Activated naive CD4-positive, alpha-beta T cell (primary cell): ENCODE measurements at places on chromosomes 1 and 21.

DNA sequence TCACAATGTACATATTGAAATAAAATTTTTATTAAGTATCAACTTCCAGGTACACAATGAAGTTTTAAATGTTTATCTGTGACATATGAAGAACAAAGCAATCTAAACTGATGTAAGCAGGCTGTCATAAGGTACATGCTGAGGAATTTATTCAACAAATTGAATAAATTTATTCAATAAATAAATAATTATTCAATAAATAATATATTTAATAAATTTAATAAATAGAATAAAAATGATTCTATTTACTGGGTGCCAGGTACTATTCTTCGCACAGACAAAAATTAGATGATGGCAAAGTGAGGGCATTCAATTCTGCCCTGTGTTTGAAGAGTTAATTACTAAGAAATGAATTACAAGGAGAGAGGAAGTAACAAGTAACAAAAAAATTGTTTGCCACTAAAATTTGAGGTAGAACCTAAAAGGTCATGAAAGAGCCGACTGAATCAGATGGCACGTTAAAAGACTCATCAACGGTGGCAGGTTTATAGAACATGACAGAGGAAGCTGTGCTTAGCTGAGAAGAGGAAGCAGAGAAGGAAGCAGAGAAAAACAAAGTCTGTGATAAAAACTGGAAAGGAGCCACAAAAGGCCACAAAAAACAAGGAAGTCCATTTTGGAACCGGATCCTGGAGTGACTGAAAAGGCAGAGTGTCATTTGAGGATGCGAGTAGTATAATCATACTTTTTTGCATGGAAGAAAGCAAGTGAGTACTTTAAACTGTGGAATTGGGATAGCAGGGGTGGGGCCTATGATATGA lies 2.2 kb upstream of the USP24 start:
- no peak for DNase-seq

GRCh38 chr1:17020502-17020901 lies 8.8 kb upstream of the ATP13A2 start:
- DNase-seq = no peak

GRCh38 chr21:28636752-28637691 lies 355.7 kb downstream of the LTN1 start:
- no peak for DNase-seq

- DNase-seq = no peak
Measured at GRCh38 chr1:29859126-29859525, 622.8 kb downstream of the PTPRU start.

- no peak for DNase-seq
Measured at GRCh38 chr1:167621780-167622313, 8.2 kb upstream of the RCSD1 start.

DNA sequence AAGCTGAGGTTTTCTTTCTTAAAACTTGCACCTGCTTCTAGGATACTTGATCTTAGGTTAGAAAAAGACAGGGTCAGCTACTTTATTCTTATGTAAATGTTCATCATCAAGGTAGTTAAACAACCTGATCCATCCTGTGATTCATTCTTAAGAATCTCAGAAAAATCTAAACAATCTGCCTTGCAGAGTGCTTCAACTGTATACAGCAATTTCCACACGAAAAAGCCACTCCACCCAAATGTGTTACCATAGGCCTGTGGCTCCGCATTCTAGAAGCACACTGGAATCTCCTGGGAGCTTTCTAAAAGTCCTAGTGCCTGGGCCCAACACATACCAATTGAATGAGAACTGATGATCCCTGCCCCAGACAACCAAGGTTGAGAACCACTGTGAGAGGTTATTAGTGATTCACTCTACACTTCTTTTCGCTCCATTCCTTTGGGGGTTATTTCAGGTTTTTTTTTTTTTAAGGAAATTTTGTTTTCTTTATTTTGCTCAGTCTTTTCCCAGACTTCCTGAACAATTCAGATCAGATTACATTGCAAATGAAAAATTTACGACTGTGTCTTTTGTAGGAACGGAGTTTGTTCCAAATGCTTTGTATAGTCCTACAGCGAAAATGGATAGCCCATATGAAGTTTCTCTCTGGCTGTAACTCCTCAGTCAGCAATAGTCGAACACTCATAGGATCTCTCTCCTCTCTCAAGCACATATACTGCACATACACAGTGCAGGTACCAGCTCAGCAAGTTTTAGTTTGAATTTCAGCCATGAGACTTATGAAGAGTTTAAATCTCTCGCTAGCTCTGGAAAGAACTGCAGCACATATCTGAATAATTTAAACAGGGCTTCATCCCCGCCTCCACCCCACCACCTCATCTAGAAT lies 16.1 kb downstream of the SMYD2 start:
- DNase-seq = no peak

DNA sequence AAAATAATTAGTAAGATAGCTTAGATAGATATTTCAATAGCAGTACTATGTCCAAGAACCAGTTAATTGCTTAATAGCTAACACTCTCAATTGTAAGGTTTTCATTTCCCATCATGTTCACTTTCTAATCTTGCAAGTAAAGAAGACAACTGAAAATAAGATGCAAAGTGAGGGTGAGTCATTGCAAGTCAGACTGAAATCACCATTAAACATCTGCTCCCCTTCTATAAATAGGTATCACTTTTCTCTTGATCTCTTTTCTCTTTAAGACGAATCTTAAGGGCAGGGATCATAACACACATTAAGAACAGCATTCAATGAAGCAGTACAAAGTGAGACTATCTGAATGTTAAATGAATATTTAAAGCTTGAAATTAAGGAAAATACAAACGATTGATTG lies 40.4 kb downstream of the UBR4 start:
- DNase-seq = no peak

GRCh38 chr1:96747565-96747964 lies 26.0 kb downstream of the PTBP2 start:
- DNase-seq = no peak

GRCh38 chr1:18198260-18198659 lies 90.7 kb downstream of the IGSF21 start:
- DNase-seq = no peak

GRCh38 chr1:27513958-27514357 lies 24.0 kb upstream of the WASF2 start:
- no peak for DNase-seq

DNA sequence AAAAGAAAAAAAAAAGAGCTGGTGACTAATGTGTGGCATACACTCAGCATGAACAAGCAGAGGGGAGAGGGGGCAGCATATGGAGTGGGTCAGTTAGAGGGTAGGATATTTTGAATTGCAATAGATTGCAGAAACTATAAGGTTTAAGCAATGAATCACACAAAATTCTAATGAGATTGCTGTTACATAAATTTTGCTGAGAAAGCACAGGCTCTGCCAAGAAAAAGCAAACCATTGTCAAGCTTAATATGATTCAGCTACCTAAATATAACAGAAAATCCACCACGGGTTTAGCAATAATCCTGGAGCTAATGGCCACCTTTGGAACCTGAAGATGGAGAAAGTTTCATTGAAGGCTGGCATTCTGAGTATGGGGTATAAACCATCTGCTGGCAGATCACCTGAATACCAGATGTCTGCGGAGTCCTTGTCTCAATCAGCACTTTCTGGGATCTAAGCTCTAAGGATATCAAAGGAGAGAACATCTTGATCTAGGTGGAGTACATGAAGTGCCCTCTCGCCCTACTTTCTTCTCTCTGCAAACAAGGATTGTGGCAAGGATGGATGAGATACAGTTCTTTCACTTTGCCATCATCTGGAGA lies 30.3 kb upstream of the ANGPTL7 start:
- DNase-seq = no peak

DNA sequence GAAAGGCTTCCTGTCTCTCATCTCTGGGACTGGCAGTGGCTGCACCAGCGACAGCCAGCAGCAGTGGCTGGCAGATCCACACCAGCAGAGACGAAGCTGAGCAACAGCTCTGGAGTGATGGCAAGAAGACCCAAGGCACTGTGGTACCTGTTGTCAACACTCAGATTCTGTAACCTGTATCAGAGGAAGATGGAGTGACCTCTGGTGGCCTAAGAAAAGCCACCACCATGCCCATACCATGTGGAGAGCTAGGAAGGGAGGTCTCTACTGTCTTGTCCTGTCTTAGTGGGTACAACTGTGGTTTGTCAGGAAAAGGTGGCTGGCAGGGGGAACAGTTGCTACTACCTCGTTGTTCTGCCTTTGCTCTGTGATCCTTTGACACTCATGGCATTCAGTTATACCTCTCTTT lies 22.5 kb upstream of the RHBDL2 start:
- no peak for DNase-seq

DNA sequence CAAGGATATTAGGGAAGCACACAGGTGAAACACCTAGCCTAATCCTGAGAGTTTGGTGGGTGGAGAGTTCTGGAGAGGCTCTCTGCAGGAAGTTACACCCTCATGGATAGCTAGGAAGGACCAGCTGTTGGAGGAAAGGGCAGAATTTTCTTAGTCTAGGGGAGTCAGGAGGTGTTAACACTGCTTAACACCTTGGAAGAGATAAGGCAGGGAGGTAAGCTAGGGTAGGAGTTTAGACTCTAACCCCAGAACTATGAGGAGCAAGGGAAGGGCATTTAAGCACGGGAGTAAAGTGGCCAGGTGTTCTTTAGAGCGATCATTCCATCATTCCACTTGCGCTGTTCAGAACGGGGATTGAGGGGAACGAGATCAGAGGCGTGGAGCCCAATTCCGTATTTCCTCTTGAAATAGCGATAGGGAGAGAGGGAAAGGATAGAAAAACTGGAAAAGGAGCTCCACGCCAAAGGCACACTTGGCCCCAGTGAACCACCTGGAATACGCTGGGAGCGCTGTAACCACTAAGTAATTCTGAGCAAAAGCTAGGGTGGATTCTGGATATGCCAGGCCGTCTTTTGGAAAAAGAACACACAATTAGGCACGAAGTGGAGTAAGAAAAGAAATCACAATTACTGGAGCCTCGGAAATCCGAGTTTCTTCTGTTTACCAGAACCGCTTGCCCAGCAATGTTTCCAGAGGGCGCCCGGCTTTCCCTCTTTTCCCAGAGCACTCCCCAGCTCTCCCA lies 1.5 kb upstream of the GPR137B start:
- no peak for DNase-seq

- no peak for DNase-seq
Measured at GRCh38 chr1:161502181-161502580, 3.1 kb upstream of the FCGR2A start.

- DNase-seq = no peak
Measured at GRCh38 chr1:31621498-31621820, 4.0 kb downstream of the HCRTR1 start.

- no peak for DNase-seq
Measured at GRCh38 chr1:25927521-25928265, 21.5 kb upstream of the STMN1 start.

DNA sequence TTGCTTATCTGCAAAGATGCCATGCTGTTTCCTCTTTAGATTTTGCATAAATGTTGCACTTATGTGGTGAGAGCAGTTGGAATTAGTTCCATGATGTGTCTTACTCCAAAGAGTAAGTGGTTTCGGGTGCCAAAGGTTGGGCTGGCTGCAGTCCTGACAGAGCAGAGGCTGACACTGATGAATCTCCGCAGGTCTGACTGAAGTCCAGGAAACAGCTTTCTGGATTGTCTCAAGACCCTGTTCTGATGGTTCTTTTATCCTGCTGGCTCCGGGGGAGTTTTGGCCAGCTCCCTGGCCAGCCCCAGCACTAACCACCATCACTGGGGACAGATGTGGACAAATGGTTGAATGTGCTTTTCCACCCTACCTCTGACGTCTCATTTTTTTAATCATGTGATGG lies 207.2 kb upstream of the KIAA0040 start:
- no peak for DNase-seq

DNA sequence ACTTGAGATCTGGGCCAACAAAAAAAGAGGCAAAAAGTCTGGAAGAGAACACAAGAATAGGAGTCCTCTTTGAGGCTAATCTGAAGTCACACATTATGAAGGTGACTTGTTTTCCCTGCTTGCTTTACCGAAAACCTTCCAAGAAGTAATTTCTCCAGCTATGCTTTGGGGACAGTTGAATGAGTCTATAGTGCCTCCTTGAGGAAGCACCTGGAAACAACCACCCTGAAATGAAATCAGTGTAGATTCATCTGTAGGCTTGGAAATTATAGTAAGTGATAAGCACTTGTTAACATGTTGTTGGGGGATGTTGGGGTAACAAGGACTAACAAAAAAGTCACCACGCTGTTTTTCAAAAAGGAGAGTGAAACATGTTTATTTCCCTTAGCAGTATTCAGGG lies 23.4 kb upstream of the RPTN start:
- no peak for DNase-seq

- DNase-seq = no peak
Measured at GRCh38 chr1:64425521-64425920, 44.4 kb upstream of the CACHD1 start.

DNA sequence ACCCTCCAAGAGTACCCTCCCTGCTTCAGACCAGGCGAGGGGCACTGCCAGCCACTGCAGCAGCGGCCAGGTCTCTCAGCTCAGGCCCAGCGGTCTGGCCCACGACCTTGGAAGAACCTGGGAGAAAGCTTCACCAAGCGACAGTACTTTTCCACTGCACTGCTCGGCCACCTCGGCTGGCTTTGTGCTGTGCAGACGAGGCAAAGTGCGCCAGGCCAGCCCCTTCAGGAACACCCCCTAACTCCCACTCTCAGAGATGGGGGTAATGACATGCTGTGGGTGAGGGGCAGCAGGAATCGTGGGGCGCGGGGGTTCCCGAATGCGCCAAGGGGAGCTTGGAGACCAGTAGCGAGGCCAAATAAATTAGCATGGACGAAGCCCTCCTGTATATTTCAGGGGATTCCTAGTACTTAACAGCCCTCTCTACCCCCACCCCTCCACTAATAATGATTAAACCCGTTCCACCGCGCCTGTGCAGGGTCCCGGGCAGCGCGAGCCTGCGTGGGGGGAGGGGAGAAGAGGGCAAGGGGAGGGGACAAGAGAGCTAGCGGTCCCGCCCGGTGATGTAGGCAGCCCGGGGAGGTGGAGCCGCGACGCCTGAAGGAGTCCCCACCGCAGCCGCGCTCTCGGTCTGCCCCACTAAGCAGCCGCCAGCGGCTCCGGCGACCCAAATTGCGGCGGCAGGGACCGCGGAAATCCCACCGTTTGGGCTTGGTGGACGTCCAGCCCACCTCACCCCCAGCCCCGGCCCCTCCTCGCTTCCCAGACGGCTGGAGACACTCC lies at the start of gene FAM43B:
TSS of gene FAM43B (plus strand) at position 629 of the 783 bp plus-strand sequence. CDS start 401 bp downstream, outside the sequence.
- no peak for DNase-seq

- no peak for DNase-seq
Measured at GRCh38 chr21:15301014-15301413, 236.2 kb upstream of the NRIP1 start.

GRCh38 chr1:227729881-227730629 lies 5.0 kb downstream of the JMJD4 start:
- peak; percentile 19 for DNase-seq

DNA sequence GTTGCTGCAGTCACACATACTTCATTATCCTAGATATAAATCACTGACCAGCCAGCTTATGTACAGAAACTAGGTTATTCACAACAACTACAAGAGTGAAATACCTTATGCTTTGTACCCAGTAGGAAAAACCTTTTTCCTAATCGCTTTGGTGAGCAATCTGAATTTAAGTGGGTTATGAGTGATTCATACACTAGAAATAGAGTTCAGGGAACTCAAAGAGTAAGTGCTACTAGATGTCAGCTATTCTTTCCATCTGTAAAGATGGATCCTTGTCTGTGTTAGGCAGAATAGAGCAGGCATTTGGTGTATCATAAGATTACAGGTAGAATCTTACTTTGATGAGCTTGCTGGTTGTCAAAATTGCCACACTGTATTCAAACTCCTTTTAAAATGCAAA lies 101.9 kb downstream of the ZNF644 start:
- no peak for DNase-seq

- no peak for DNase-seq
Measured at GRCh38 chr1:6864166-6864565, 78.9 kb downstream of the CAMTA1 start.

- DNase-seq = no peak
Measured at GRCh38 chr1:162530988-162531319, 30.6 kb upstream of the UAP1 start.
